ENCODE measurements at places on chromosomes 2 and 18.
A peak's percentile ranks its signal among the peaks of the same experiment; 100 is the strongest.

DNA sequence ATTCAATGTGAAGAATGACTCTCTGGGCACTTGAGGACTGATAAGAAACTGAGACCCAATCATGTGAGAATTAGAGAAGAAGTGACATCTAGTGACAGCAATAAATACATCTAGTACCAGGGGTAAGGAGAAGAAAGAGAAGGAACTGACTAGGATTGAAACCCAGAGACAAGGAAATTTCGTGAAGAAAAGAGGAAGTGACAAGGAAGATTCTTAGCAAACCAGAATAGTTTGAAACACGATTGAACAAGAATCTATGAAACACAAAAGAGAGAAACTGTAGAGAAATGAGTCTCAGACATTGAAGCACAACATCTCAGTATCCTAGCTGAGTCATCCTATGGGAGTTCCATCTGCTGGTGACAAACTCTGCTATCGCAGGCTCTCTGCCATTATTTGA lies 571.9 kb upstream of the PKDCC start:
- DNase-seq, result no peak

- DNase-seq, result no peak
Measured at GRCh38 chr2:205800773-205801172, 118.5 kb downstream of the NRP2 start.

- DNase-seq, result no peak
Measured at GRCh38 chr2:25651782-25652455, 21.5 kb downstream of the DTNB start.

DNA sequence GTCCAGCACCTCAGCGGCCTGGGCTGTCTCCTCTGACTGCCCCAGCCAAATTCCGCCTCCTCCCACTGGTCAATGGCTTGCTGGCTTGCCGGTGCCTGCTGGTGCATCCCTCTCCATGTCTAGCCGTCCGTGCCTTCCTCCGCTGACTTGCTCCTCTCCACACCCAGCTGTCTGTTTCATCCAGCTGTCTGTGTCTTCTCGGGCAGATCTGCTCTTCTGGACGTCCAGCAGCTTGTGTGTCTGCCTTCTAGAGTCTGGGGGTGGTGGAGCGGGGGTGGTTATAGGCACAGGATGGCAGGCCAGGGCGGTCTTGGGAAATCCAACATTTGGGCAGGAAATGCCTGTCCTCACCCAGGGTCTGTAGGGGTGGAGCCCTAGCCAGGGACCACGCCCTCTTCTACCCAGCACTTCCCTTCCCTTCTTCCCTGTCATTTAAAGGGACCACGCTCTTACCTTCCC lies 369.2 kb downstream of the GALNT13 start:
- DNase-seq, result no peak

GRCh38 chr2:206069417-206069816 lies 16.6 kb downstream of the INO80D start:
- DNase-seq, result no peak

GRCh38 chr2:42446503-42447271 lies 47.1 kb downstream of the KCNG3 start:
- DNase-seq, result no peak

GRCh38 chr18:35917043-35917442 lies 55.4 kb upstream of the RMP24 start:
- no peak for DNase-seq

- no peak for DNase-seq
Measured at GRCh38 chr2:229852565-229852964, 69.2 kb downstream of the TRIP12 start.

DNA sequence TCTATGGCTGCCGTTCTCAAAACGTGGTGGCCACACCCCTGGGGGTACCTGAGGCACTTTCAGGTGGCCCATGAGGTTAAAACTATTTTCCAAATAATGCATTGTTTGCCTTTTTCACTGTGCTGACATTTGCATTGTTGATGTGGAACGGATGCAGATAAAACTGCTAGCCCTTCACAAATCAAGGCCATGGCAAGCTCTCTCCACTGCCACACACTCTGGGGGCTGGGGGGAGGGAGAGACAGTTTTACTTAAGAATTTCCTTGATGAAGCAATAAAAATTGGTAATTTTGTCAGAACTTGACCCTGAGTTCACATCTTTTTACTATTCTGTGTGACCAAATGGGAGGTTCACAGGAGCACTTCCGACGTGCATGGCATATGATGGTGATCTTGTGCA lies 22.0 kb upstream of the TGIF1 start:
- DNase-seq, result no peak

- no peak for DNase-seq
Measured at GRCh38 chr2:42223067-42223854, 54.1 kb downstream of the EML4 start.

- DNase-seq, result no peak
Measured at GRCh38 chr2:144032566-144032965, 487.4 kb downstream of the ZEB2 start.

DNA sequence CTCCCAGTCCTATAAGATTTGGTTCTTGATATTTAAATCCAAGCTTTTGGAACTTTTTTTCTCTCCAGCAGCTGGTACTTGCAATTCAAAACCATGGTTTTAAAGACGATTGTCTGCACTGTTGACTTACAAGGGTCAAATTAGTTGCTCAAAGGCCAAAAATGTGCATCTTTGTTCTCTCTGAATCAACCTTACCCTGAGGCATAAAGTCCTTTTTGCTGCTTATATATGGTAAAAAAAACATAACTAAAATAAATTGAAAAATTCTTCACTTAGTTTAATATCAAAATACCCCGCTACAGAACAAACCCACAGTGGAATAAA lies 592.7 kb downstream of the XIRP2 start:
- DNase-seq, result no peak

DNA sequence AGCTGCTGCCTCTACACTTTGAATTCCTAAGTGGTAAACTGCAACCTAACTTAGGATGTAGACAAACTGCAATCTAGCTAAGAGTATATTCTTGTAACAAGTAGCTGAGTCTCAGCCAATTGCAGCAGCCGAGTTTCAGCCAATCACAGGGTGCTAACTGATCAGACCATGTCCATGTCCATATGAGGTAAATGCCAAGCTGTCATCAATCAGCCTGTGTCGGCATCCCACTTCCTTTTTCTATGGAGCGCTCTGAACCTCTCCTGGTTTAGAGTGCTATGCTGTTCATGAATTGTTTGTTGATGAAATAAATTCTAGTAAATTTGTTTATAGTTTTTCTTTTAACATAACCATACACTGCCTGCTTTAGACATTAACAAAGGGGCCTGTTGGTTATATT lies 408.8 kb downstream of the NBAS start:
- DNase-seq, result no peak

DNA sequence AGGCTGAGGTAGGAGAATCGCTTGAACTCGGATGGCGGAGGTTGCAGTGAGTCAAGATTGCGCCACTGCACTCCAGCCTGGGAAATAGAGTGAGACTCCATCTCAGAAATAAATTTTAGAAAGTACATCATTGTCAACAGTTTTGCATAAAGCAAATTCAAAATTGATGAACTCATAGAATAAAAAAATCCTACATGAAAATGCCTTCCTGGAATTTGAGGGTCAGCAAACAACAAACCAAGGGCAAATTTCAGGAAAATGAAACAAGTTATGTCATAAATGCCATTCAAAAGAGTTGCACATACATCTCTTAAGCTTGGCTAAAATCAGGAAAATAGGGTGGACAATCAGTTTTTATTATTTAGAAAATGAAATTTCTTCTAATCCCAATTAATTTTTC lies 45.1 kb downstream of the COL5A2 start:
- DNase-seq, result no peak

GRCh38 chr18:63113899-63114565 lies 205.5 kb downstream of the BCL2 start:
- DNase-seq, result no peak

DNA sequence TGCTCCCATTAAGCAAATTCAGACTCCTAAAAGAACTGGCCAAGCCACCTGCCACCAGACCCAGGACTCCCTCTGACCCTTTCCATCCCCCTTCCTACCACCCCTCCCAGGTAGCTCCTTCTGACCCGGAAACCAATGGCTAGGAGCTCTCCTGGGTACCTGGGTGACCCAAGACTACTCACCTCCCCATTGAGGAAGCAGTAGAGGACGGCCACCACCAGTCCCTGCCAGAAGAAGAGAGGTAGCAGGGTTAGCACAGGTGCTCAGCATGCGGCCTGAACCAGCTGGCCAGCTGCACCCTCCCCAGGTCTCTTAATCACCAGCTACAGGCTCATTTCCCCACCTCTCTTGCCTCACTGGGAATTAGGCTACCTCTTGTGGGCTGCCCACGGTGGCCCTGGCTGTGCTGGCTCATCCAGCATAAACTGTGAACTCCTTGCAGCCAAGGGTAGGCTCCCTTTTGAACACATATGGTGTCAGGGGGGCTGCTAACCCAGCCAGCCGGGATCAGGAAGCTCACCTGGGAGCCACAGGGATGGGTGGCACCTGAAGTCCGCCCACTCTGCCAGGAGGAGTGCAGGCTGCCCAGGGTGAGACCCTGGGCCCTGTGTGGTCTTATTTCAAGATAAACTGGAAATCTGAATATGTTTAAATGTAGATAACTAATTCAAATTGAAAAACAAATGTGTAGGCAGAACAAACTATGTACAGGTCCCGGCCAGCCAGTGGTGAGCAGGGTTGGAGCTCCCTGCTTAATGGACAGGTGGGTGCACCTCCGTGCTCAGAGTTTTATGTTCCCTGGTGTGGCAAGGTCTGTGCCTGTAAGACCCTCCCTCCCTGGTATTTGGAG lies 9.9 kb downstream of the TMEM37 start:
- no peak for DNase-seq

- DNase-seq, result no peak
Measured at GRCh38 chr18:48011926-48012465, 81.5 kb upstream of the SMAD2 start.

DNA sequence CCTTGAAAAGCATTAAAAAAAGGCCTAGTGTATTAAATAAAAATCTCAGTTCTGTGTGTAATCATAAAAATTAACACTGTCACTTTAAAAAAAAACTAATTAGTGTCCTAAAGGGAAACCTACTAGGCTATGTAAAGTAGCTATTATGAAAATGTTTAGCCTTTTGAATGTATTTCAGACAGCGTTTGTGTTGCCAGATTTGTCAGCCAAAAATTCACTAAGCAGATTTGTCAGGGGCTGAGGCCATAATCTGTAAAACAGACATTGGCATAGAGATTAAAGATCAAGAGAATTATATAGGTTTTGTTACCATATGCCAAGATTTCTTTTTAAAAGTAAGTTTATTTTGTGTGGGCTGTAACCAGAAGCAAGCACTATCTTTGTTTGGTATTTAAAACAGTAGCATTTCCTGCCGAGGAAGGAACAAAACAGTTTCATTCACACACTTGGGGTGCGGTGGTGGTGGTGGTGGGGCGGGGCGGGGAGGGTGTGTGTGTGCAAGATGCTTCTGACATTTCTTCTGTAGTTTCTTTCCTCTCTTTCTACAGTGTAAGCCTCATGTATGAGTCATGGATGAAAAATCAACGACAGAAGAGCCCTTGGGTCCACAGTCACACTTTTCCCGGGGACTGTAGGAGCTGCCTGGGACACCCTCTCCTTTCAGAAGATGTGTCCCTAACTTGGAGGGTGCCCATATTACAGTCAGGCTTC lies 328.5 kb upstream of the FANCL start:
- DNase-seq, result no peak

GRCh38 chr2:105522645-105523044 lies 123.8 kb upstream of the FHL2 start:
- no peak for DNase-seq

GRCh38 chr2:7012141-7012764 lies 95.0 kb downstream of the RNF144A start:
- no peak for DNase-seq

GRCh38 chr2:231655488-231655887 lies 52.8 kb upstream of the PTMA start:
- DNase-seq, result no peak

DNA sequence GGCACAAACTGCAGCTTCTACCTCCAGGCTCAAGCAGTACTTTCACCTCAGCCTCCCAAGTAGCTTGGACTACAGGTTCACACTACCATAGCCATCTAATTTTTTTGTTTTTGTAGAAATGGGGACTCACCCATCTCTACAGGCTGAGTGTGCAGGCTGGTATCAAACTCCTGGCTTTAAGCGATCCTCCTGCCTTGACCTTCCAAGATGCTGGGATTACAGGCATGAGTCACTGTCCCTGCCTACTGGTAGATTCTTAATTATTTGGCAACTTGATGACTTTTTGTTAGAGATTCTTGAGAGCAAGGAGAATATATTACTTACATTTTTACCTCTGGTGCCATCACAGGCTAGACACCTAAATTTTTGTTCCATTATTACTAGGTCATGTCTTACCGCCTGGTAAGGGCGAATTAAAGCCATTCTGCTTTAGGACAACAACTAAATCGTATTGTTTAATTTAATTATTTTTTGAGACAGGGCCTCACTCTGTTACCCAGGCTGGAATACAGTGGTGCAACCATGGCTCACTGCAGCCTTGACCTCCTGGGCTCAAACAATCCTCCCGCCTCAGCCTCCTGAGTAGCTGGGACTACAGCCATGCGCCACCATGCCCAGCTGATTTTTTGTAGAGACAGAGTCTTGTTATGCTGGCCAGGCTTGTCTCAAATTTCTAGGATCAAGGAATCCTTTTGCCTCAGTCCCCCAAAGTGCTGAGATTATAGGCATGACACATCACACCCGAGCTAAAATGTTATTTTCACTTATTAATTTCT lies 15.7 kb downstream of the DYNC1I2 start:
- DNase-seq, result no peak

DNA sequence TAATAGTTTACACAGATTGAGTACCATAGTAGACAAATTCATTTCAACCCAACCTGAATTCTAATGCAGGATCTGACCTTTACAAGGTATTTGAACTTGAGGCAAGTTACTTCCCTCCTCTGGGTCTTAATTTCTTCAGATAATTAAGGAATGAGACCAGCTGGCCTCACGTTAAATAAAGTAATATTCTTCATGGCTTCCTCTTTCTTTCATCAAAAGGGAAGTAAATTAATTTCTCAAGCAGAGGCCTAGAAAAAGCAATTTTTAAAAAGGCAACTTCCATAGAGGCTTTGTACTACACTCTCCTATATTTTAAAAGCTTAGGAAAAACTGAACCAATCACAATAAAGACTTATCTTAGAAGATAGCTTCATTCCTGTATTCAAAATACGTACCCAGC lies 109.2 kb downstream of the EXOC6B start:
- no peak for DNase-seq

DNA sequence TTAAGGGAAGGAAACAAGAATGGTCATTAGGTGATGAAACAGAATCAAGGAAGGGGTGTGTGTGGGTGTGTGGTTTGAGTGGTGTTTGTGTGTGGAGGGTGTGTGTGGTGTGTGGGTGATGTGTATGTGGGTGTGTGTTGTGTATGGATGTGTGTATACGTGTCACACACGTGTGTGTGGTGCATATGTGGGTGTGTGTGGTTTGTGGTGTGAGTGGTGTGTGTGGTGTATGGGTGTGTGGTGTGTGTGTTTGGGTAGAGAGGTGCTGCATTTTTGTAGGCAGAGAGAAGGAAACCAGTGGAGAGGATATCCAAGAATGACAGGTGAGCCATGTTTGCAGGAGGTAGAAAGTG lies 1.1 kb upstream of the CEP192 start:
- DNase-seq, result peak; percentile 55

- no peak for DNase-seq
Measured at GRCh38 chr2:105329197-105329554, 359 bp downstream of the TGFBRAP1 start.
